ENCODE measurements at places on chromosomes 4 and X.

DNA sequence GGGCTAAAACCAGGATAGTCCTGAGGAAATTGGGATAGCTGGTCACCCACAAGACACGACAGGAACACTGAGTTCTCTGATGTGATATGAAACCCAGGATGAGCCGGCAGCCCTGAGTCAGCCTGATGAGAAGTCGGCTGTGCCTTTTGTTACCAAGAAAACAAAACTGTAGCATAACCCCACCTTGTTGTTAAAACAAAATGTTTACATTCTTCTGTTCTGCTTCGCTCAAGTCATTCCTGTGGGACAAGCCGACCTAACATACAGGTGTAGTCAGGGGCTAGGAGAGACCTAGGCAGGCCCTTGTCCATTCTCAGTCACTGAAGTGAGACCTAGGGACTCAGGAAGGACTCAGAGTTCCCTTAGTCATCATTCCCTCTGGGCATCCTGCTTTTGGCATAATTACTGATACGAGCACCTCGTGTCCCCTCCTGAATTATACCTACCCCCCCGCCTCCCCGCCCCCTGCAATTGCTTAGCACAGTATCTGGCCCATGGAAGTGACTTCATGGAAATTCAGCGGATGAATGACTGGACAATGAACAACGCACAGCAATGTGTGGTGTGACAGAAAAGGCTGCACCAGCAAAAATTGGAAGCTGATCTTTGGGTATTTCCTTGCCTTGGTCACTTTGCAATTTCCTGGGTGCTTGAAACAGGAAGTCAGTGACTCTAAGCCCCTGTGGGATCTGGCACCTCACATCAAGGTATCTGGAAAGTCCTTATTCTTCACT, 31.9 kb upstream of the TLR2 start:
- DNase-seq: no peak

DNA sequence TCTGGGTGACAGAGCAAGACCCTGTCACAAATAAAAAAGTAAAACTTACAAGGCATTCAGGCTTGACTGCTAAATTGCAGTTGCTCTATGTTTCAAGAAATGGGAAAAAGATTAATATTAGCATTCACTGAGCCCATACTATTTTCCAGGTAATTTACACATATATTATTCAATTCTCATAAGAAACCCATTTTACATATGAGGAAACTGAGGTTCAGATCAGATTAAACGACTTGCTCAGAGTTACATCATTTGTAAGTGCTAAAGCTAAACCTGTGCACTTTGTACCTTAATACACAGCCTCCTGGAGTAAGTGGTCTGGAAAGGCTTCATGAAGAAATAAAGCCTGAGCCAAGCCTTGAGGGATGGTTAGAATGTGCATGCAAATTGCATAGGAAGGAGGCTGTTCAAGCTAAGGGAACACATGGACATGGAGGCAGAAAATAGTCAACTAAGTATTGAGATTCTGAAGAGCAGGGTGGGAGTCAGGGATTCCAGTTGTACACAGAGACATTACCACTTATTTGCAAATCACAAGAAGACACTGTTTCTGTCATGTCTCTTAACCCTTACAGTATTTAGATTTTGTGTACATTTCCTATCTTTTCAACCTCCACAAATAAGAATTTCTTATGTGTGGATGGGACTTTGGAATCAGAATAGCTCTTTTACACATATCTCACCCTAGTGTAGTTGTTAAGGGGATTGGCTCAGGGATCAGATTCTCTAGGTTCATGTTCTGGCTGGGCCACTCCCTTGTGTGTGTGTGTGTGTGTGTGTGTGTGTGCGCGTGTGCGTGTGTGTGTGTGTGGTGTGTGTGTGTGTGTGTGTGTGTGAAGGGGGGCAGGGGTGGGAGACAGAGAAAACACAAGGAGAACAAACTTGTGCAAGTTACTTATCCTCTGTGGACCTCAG, 113.4 kb downstream of the TMEM164 start:
- no peak for DNase-seq

DNA sequence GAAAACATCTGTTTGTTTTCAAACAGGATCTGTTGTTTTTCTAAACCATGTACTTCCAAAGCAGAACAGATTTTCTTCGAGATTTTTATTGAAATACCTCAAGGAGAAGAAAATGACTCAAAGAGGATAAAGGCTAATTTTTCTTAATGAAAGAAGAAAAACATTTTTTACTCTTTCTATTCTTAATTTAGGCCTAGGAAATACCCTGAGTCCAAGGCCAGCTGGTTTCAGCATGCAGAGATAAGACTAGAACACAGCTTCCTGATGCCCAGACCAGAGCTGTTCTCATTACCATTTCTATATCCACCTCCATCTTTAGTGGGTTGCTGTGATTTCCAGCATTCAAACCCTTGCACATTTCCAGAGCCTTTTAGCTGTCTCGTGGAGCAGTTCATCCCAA, 18.3 kb downstream of the GAB1 start:
- no peak for DNase-seq

DNA sequence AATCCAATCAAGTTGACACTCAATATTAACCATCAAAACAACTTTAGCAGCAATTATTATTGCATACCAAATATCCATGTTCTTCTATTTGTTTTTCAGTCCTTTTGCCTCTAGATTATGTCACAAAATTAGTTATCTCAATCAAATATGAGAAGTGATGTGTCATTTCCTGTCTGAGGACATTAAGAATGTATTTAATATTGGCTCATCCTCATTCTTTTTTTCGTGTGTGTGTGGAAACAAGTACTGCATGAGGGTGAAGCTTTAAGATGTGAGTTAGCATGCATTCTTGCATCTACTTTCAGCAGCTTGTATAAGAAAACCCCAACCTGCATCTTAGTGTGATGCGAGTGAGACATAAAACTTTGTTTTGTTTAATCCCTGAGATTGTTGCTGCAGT, 301.4 kb downstream of the GRIA2 start:
- no peak for DNase-seq

All from CD4-positive, alpha-beta T cell treated with Interleukin-6 for 4 hours (primary cell).